ENCODE measurements at places on chromosomes 16 and 17.

DNA sequence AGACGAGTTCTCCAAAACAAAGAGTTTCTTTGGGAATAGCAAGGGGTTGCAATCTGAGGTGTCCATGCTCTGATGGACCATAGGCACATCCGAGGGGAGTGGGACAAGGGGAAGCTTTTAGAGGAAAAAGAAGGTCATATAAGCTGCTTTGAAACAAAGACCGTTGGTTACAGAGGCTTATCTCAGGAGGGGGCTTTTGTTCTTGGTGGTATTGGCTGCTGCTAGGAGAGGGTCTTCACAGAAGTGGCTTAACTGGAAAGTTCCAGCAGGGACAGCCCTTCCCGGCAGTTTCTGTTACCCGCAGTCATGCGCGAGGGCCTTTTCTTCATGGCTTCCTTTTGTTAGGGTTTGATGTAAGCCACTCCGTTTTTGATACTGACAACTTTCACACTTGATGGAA, 76.0 kb downstream of the RAP1GAP2 start:
- DNase-seq = no peak

DNA sequence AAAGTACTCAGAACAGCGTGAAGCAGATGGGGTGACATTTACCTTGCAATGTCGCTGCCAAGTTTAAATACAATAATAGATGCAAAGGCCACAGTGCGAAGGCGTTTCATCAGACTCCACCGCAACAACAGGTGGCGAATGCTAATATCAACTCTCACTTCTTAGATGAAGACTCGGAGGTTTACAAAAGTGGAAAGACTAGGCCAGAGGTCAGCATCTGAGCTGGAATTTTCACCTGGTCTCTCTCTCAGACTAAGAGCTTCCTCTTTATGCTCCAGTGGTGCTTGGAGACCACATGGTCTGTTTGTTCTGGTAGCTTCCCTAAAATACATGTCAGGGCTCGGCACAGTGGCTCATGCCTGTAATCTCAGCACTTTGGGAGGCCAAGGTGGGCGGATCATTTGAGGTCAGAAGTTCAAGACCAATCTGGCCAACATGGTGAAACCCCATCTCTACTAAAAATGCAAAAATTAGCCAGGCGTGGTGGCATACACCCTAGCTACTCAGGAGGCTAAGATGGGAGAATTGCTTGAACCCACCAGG, 169.1 kb downstream of the XYLT1 start:
- DNase-seq = no peak

DNA sequence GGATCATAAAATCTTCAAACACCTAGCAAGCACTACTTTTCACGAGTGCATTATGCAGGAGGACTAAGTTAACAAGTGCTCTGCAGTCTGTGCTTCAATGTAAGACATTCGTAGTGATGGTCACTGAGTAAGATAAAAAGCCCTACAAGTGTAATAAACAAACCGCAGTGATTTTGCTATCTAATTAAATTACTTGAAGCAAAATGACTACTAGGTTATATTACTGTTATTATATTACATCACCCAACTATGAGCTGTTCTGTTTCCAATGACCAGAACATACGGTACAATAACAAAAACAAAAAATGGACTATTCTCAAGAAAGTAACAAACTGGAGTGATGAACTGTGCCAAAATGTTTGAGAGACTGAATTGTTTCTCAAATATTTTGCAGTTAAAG, 11.2 kb downstream of the KLHL10 start:
- DNase-seq = no peak

GRCh38 chr17:21146362-21147015, 19.7 kb downstream of the DHRS7B start:
- no peak for DNase-seq

DNA sequence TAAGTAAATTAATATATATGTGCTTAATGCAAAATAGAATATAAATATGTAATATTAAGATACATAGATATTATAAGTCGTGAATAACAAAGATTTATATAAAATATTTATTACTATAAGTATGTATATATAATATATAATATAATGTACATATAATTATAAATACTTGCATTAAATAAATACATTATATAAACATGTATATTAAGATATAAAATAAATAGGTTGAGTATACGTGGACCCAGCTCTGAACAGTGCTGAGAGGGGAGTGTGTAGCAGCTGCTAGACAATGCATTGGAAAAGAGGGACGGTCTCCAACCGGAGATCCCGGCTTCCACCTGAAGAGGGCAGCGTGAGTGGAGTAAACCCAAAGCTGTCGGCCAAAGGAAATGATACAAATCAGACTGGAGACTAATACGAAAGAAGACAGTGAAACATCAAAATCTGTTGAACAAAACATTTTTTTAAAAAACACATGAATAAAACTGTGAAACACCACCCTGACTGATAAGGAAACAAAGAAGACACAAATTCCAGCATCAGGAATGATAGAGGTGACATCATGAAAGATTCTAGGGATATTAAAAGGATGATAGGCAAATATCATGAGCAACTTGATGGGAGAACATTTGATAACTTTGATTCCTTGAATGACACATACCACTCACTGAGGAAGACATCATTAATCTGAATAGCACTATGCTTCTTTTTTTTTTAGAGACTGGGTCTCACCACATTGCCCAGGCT, 125.4 kb upstream of the CHMP6 start:
- no peak for DNase-seq

GRCh38 chr17:29726715-29727252, 104.1 kb upstream of the CORO6 start:
- no peak for DNase-seq

All from forelimb muscle (tissue), 1 donor.